Thoracic aorta (tissue), 2 donors: ENCODE measurements at places on chromosomes 6 and 20.

DNA sequence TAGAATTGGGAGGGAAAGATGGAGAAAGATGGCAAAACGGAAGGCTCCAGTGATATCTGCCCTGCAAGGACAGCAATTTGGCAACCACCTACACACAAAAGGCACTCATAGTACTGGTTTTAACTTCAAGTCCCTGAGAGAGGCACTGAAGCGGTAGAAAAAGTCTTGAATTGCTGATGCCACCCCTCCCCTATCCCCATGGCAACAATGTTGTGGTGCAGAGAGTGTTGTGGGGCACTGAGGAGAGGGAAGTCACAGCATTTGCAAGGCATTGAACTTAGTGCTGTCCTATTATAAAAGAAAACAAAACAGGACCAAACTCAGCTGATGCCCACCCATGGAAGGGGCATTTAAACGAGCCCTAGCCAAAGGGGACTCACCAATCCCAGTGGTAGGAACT, 343.7 kb downstream of the HAO1 start:
- DNase-seq, result no peak
- no peaks in the 10 kb centered on the region for H3K27me3 ChIP-seq
- H3K36me3 ChIP-seq, result no peaks in the 10 kb centered on the region
- no peak overlapping the region for H3K27ac ChIP-seq
- no peaks in the 10 kb centered on the region for H3K4me1 ChIP-seq
- no peak overlapping the region for H3K4me3 ChIP-seq

GRCh38 chr6:114108119-114109002, 137.4 kb upstream of the HDAC2 start:
- DNase-seq, result no peak
- H3K4me1 ChIP-seq, result no peaks in the 10 kb centered on the region
- H3K27me3 ChIP-seq, result no peaks in the 10 kb centered on the region
- no peaks in the 10 kb centered on the region for H3K36me3 ChIP-seq

DNA sequence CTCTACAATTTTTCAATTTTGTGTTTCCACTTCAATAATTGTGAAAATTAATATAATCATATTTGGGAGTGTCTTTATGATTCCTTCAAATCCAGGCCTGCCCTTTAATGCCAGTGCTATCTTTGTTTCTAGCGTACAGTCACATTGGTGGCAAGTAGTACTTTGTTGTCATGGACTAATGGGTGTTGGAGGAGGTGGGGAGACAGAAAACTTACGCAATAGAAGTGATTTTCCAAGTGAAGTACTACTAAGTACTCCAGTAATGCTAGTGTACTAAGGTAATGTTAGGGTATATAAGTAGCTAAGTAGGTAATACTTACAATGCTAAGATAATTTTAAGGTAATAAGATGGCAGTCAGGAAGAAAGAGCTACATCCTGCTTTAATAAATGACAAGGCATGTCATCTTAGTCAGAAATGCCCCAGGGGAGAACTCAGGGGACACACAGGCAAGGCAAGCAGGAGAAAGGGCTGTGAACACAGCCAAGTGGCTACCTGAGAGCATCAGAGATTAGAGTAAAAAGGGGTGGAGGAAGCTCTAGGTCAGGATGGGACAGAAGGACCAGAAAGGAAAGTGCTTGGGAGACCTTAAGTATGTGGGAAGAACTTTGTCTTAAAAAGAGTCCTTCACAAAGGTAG, 217.2 kb upstream of the PRDM1 start:
- no peaks in the 10 kb centered on the region for H3K27me3 ChIP-seq
- no peaks in the 10 kb centered on the region for H3K4me1 ChIP-seq
- no peaks in the 10 kb centered on the region for H3K36me3 ChIP-seq
- DNase-seq, result no peak
- H3K27ac ChIP-seq, result no peak overlapping the region

DNA sequence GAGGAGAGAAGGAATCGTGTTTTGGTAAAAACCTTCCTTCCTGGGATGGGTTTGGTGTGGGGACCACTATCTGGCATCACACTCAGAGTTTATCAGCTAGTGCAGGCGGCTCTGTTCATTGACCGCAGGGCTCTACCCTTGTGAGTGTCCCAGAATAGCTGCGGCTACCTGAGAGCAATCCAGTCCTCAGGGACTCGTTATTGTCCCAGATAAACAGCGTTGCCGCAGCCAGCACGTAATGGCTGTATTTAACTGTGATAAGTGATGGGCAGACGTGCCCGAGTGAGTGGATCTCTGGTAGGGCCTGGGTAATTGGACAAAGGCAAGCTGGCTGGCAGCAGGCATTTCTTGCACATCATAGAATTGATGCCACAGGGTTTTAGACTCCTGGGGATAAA, 163.3 kb downstream of the SOBP start:
- no peak for DNase-seq
- H3K27ac ChIP-seq, result no peak overlapping the region
- no peak overlapping the region for H3K4me3 ChIP-seq

- DNase-seq, result no peak
- H3K27ac ChIP-seq, result no peak overlapping the region
- H3K4me3 ChIP-seq, result no peak overlapping the region
- H3K27me3 ChIP-seq, result no peaks in the 10 kb centered on the region
Measured at GRCh38 chr6:168490757-168491156, 49.8 kb downstream of the SMOC2 start.
